Pancreas (tissue), 10 donors: ENCODE measurements at places on chromosomes 1 and 21. TPM values are rescaled to one million over a fixed set of nuclear protein-coding genes. Genes with fewer than 3 reads are reported as not detected.

The DENND2C gene
- 2.3 TPM for total RNA-seq

The SUSD4 gene
- total RNA-seq: 6.0 TPM

The SPRR2B gene
- total RNA-seq: not detected

DNA sequence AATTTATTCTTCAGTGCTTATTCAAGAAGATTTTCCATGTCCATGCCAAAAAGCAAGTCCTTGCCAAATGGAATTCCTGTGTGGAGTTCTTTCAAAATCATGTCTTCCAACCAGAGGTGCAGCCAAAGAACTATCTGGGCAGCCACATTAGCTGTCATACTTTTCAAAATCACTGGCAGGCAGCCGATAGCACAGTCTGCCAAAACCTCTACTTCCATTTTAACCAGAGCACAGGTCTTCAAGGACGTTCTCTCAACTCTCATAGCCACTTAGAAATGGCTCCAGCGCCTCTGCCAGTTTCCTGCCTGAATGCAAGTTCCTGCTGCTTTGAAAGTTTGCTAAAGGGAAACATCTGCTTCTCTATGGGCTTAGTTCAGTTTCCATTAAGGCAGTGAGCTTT, 975.7 kb upstream of the ADGRL4 start:
- peak; percentile 78 for DNase-seq

The PPIAL4G gene
- not detected for total RNA-seq

The UBE2U gene
- total RNA-seq: not detected

DNA sequence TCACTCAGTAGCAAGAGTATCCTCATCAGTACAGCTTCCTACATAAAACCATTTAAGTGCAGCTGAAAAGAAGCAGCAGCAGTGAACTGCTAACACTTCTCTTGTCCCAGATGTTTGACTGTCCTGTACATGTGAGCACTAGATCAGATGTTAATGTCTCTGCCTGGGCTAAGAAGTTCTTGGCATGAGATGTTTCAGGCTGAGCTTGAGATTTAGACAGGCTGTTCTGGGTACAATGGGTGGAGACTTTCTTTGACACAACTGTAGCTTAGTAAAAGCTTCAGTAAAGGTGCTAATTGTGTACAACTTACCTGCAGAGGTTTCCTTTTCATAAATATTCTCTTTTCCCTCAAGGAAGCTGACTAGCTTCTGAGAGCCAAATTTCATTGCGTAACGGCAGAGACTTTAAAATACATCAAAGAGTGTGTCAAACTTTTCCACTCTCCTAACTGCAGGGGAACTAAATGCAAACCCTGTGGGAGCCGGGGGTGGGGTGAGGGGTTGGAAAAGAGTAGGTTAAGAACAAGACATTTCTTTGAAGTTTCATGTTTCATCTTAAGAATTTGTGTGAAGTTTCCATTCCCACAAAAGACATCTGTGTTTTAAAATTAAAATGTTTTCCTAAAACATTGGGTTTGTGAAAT, 82.1 kb upstream of the CCDC190 start:
- DNase-seq: no peak

- no peak for DNase-seq
Observed at GRCh38 chr1:31605908-31606427, 11.5 kb upstream of the HCRTR1 start.

DNA sequence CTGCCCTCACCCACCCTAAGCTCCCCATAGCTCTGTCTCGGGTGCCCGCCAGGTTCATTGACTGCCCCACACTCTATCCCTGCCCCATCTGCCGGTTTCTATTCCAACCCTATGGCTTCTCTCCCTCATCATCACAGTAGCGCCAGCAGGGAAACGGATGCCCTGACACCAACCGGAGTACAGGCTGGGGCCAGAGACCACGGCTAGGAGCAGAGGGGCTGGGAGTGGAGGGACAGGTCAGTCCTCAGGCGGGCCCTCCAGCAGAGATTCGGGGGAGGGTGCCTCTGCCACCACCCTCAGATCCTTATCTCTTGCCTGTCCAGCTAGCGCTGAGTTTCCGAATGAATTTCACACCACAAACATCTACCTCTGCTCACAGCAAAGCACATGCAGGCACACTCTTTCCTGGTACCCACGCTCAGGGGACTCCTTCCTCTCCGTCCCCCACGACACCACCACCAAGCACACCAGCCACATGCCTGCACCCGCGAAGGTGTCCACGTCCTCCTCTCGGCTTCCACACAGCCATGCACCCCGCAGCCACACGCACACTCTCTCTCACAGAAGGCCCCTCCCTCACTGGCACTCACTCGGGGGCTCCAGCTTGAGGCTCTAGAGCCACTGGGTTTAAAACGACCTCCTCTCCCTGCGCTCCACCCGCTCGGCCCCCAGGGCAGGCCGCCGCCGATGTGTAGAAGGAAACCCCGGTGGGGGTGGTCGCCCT, 7.2 kb downstream of the TAL1 start:
- no peak for DNase-seq

DNA sequence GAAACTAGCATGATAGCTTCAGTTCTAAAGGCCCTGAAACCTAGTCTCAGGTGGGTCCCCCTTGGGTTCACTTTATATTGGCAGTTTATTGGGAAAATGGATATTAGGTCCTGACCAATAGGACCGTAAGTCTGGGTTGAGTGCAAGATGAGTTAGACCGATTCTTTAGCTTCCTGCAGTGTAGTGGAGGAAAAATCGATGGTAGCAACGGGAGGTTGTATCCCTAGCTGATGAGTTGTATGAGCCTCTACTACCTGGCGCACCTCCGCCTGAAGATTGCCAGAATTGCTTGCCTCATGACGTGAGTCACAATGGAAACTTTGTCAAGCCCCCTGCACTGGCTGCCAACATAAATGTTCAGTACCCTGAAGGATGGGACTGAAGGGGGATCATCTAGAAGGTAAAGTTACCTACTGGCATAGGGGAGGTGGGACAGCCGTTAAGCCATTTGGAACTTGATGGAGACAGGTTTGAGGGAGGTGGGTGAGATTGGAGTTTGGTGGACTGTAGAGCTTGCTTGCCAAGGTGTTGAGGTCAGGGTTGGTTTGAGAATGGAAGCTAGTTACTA, 3.9 kb downstream of the RCC1 start:
- DNase-seq: no peak

- DNase-seq: no peak
Observed at GRCh38 chr1:112544751-112545150, 36.0 kb downstream of the WNT2B start.

The C1orf185 gene
- total RNA-seq: not detected

The MIXL1 gene
- not detected for total RNA-seq

DNA sequence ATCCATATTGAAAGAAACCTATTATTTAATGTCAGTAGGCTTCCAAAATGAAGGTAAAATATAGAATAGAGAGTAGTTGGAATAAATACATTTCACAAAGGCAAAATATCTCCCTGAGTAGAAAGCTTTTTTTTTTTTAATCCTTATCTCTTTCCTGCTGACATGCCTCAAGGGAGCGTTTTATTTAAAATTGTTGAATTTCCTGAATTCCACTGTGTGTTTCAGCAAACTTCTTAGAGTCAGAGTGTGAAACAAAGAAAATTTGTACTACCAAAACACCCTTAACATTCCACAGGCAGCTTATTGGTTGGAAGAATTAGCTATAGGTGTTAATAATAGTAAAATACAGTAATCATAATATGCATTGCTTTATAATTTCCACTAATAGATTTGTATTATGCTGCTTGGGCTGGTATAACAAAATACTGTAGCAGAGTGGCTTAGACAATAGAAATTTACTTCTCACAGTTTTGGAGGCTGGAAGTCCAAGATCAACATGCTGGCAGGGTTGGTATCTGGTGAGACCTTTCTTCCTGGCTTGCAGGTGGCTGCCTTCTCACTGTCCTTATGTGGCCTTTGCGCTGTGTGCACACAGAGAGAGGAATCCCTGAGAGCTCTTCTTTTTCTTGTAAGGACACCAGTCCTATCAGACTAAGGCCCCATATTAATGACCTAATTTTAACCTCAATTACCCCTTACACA, 468.4 kb upstream of the C1orf87 start:
- DNase-seq: no peak

The MRPL55 gene
- 24.7 TPM for total RNA-seq

- DNase-seq: no peak
Observed at GRCh38 chr1:235502601-235503402, 1.4 kb downstream of the B3GALNT2 start.

DNA sequence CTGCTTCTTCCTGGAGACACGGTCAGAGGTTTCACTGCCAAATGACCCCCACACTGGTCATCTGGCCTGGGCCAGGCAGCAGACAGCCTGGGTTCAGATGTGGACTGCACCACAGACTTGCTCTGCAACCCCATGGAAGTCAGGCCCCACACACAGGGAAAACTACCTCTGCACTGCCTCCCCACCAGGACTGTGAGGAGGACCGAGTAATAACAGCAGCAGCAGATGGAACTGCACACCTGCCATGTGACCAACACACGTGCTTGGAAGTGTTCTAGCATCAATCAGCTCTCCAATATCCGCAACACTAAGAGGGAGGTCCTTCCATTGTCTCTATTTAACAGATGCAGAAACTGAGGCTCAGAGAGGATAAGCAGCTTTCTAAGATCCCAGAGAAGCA, 51.4 kb downstream of the SLC9A1 start:
- DNase-seq: no peak

- DNase-seq: peak; percentile 61
Observed at GRCh38 chr1:220711056-220711809, 21.1 kb downstream of the C1orf115 start.

The IFNLR1 gene
- 8.4 TPM for total RNA-seq

The AMIGO1 gene
- 5.6 TPM for total RNA-seq

- no peak for DNase-seq
Observed at GRCh38 chr1:1815606-1816281, 37.5 kb upstream of the NADK start.

The SERBP1 gene
- total RNA-seq: 121 TPM

The PLA2G2D gene
- not detected for total RNA-seq

DNA sequence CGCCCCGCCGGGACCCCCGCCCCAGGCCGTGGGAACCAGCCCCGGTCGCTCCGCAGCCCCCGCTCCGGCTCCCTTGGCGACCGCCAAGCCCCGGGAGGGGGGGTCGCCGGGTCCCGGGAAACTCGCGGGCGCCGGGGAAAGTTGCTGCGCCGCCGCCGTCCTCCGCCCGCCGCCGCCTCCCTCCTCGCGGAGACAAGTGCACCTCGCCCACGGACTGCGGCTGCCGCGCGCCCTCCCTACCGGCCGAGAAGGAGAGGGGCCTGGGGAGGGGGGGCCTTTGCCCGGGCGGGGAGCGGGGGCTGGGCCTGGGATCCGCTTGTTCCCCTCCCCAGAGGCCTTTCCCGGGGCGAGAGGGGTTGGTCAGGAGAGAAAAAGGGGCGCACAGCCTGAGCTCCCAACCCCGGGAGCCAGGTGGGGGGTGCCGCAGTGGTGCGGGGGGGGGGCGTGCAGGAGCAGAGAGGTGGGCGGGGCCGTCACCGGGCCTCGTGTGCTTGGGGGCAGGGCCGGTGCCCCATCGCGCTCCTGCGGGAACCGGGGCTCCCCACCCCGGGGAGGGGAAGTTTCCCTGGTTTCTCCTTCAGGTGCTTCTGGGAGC, 592 bp downstream of the AGRN start:
- no peak for DNase-seq

DNA sequence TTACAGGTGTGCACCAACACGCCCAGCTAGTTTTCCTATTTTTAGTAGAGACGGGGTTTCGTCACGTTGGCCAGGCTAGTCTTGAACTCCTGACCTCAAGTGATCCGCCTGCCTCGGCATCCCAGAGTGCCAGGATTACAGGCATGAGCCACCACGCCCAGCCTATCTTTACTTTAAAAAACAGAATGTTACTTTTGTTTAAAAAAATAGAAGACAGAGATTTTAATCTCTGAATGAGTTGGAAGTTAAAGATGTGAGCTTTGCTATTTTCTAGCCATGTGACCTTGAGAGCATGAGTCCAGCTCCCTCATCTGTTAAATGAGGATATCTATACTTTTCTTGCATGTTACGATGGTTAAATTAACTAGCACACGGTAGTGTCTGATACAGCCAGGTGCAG, 3.9 kb upstream of the PUM1 start:
- DNase-seq: no peak

- DNase-seq: no peak
Observed at GRCh38 chr1:58062635-58063034, 483.9 kb downstream of the OMA1 start.

The UBXN10 gene
- total RNA-seq: 0.54 TPM

GRCh38 chr1:116376729-116377086, 3.7 kb downstream of the ATP1A1 start:
- no peak for DNase-seq

DNA sequence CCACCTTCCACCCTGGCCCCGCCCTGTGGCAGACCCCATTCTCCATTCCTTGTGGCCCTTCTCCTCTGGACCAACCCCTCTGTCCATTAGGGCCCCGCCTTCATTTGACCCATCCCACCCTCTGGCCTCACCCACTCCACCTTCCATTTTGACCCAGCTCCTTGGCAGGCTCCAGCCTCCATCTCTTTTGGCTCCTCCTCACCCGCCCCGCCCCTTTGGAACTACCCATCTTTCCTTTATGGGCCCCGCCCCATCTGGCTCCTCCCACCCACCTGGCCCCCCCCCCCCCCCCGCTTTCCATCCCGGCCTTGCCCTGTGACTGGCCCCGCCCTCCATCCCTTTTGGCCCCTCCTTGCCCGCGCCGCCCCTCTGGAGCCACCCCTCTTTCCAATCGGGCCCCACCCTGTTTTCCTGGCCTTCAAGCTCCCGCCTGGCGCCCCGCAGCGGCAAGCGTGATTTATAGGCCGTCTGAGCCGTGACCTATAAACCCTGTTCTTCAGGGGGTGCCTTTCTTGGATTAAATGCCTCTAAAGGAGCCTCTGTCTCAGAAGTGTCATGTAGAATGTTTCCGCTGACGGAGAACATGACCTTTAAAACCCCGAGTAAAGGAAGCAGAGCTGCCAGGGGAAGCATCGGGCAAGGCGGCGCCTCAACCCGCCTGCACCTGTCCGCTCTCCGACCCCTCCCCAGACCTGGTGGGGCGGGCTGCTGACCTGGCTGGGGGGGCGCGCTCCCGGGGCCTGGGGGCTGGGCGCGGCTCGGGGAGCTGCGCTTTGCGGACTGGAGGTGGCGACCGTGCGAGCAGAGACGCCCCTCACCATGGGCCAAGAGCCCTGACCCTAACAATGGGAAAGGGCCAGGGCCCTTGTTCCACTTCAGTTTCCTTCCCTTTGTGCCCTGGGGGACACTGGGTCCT, 178.0 kb downstream of the CAMTA1 start:
- peak; percentile 45 for DNase-seq

DNA sequence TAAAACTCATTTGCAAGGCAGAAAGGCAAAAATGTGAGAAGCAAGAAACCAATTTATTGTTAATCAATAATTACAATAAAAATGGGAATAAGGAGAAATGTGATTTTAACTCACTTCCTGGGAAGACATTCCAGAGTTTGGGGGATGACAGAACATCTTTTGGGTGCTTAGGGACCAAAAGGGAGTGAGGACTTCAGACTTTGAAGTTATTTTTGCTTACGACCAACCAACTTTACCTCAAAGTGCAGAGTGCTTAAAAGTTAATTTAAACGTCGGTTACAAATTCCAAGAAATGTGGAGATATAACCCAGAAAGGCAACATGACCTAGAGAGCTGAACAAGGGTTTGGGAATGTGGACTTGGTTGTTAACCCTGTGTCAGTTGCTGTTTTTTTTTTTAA, 234.5 kb upstream of the C1orf105 start:
- DNase-seq: no peak

The ELAPOR1 gene
- 132 TPM for total RNA-seq

- no peak for DNase-seq
Observed at GRCh38 chr1:116762781-116763115, 8.5 kb downstream of the CD2 start.

GRCh38 chr1:86861424-86861823, 52.5 kb downstream of the SELENOF start:
- no peak for DNase-seq
